Stimulated activated effector memory CD8-positive, alpha-beta T cell treated with anti-CD3 and anti-CD28 coated beads, Interleukin-12 subunit alpha, Interleukin-12 subunit beta, amount 100 ng/mL, for 72 hours (primary cell): ENCODE measurements at places on chromosomes 2 and 18.

DNA sequence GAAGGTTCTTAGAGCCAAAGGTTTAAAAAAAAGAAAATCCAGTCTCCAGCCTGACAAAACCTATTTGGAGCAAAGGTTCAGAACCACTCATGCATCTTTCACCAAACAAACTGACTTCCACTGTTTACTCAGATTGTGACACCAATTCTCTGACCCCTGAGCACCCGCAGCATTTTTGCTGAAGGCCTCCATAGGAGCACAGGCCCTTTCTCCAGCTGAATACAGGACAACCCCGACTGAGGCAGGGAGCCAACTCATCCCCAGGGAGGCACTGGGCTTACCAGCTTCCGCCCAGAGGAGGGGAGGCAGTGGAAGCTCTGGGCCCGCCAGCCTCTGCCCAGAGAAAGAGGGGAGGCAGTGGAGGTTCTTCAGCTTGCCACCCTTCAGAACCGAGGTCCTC is 51.0 kb upstream of the CNGA3 start:
- no peak for DNase-seq

GRCh38 chr2:75021672-75022071 is 63.2 kb downstream of the POLE4 start:
- no peak for DNase-seq

DNA sequence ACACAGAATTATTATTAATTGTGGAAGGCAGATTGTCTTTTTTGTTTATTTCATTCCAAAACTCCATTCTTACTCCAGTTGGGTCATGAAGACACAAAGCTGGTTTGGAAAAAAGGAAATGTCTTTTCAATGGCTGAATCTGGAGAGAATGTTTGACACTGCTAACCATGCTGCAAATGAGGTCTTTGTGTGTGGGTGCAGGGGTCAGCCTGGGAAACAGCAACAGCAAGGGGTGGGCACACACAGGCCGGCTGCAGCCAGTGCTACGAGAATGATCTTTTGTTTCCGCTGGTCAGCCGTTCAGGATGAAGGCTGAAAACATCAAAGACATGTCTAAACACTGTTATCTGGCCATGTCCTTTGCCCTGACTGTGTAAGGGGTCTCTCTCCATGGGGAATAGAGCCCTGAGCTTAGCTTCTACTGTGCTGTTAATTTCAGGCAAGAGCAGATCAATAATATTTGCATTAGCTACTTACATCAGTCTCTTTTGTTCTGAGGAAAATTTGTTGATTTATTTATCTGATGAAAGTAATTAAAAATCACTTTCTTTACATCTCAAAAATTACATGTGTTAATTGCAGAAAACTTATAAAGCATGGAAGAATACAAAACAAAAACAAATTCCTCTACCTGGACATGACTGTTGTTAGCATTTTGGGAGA is 33.3 kb upstream of the E2F6 start:
- no peak for DNase-seq

DNA sequence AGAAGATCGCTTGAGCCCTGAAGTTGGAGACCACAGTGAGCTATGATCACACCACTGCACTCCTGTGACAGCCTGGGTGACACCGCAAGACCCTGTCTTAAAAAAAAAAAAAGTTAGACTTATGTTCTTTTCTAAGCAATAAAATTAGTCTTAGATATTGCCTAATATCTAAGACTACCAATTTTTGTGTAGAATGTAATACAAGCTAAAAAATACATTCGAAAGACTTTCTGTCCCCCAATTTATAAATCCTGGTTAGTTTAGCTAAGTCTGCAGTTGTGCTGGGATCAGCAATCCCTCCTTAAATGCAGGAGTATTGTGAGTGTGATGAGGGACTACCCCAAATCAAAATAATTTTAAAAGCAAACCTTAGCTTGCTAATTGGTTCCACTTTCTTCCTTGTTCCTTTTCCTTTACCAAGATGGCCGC is 358 bp upstream of the STAMBP start:
- DNase-seq = no peak

GRCh38 chr18:63843008-63843407 is 44.5 kb upstream of the SERPINB2 start:
- no peak for DNase-seq

DNA sequence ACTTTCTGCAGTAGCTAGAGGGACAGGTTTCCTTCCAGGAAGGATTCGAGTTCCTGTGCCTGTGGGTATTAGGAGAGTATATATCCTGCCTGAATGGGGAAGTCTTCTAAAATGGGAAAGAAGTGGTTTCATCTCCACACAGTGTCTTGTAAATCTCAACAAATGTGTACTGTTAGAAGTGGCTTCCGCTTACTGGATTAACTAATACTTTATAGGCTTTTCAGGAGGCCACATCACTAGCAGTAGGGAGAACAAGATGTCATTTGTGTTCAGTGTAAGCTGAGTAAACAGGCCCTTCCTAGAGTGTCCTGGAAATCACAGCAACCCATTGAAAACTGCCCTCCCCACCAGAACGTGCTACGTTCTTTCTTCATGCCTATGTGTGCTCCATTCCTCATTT is 12.5 kb upstream of the POLR1B start:
- DNase-seq = no peak

DNA sequence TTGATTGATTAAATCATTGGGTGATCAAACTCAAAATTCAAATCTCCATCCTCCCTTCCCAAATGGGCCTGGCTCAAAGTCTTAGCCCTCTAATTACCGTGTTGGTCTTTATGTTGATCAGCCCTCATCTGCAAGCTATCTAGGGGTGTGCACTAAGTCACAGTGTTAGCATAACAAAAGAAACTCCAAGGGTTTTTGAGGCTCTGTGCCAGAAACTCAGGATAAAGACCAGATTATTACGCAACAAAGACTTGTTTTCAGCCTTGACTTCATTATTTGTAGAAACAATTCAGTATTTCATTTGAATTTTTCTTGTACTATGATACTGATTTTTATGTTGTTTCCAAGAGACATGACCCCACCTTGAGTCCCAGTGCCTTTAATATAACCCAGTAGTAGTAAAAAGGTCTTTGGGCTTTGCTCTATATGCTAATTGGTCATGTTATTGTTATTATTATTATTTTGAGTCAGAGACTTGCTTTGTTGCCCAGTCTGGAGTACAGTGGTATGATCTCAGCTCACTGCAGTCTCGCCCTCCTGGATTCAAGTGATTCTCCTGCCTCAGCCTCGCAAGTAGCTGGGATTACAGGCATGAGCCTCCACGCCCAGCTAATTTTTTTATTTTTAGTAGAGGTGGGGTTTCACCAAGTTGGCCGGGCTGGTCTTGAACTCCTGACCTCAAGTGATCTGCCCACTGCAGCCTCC is 13.9 kb downstream of the PSMD14 start:
- DNase-seq = no peak
